C1 segment of cervical spinal cord (tissue), 14 donors: ENCODE measurements at places on chromosomes 3 and 15.

- DNase-seq, result no peak
Measured at GRCh38 chr3:143294188-143294587, 174.6 kb downstream of the CHST2 start.

DNA sequence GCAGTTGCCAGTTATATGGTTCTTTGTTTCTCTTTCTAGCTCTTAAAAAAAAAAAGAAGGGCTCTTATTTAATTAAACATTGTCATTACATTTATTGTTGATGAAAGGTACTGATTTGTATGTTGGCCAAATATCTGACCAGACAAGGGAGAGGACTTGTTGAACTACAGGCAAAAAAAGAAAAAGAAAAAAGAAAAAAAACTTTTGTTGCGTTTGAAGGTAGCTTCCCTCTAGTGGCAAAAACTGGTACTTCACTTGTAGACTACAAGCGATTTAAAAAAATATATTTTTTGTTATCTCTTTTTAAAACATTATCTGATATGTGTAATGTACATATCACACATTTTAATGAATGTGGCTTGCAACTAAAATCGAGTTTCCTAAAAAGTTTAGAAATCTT, 280.6 kb downstream of the ROBO2 start:
- DNase-seq, result no peak

DNA sequence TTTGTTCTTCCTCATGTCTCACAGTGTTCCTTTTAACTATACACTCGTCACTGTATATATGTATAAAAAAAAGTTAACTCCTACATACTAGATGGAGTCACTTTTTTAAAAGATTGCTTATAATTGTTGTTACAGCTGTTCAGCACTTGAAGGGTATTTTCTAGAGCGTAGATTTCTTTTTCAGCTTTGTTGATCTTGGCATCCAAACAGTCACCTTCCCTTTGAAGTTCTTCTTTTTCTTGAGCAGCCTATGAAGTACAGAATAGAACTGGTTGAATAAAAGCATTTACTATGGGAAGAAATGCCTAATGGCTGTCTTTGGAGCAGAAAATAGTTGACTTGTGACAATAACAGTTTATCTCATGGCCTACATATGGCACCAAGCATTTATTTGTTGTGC, 17.8 kb downstream of the TTC14 start:
- DNase-seq, result no peak

- no peak for DNase-seq
Measured at GRCh38 chr3:7793786-7794185, 707.8 kb upstream of the LMCD1 start.

GRCh38 chr3:14275962-14276909, 97.6 kb downstream of the LSM3 start:
- no peak for DNase-seq

DNA sequence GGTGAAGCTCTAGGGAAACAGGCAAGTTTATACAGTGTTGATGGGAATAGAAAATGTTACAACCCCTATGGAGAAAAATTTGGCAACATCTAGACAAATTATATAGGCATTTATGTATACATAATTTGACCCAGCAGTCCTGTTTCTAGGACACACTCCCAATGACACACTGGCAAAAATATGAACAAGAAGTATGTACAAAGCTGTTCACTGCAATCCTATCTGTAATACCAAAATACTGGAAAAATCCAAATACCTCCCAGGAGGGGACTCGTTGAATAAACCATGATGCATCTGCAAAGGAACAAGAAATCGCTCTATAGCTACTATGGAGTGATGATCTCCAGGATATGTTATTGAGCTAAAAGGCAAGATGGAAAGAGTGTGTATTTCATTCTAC, 8.5 kb downstream of the BFSP2 start:
- DNase-seq, result no peak
